Smooth muscle cell of the pulmonary artery (primary cell): ENCODE measurements at places on chromosomes 11 and 22. TPM values are rescaled to one million over a fixed set of nuclear protein-coding genes. Genes with fewer than 3 reads are reported as not detected.

Gene MPEG1
- not detected in 2 replicates for total RNA-seq

Gene C11orf86
- not detected in 2 replicates for total RNA-seq

Gene KRTAP5-9
- not detected in 2 replicates for total RNA-seq

Gene OR6T1
- not detected in 2 replicates for total RNA-seq

Gene OR52A1
- total RNA-seq: not detected in 2 replicates

Gene ST14
- total RNA-seq: 0.07 TPM in 1 of 2 replicates, not detected in the other

Gene CCDC89
- 1.9 and 4.2 TPM in 2 replicates for total RNA-seq
